ENCODE measurements at places on chromosomes 5 and 9.
A peak's percentile ranks its signal among the peaks of the same experiment; 100 is the strongest.

GRCh38 chr5:158560170-158560569 lies 539.5 kb downstream of the EBF1 start:
- DNase-seq, result no peak

DNA sequence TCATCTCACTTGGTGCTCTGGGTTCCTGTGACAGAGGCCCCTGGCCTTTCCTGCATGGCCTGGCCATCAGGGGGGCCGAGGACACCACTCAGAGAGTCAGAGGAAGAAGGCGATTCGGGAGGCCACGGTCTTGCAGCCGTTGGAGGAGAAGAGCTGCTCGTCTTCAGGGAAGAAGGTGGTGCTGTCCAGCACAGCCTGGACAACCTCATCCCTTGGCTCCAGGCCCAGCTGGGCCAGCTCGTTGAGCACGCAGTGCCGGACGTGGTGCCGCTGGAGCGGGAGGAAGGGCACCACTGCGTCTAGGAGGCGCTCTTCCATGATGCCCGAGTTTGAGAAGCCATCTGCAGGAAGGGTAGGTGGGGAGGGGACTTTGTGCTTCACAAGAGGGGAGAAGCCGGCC lies 3.2 kb downstream of the TOR2A start:
- no peak for DNase-seq

- peak; percentile 50 for DNase-seq
Measured at GRCh38 chr5:126852091-126852571, 75.2 kb downstream of the LMNB1 start.

GRCh38 chr5:67170767-67171166 lies 25.8 kb downstream of the CD180 start:
- no peak for DNase-seq

GRCh38 chr9:124894741-124895170 lies 32.8 kb downstream of the ARPC5L start:
- DNase-seq, result peak; percentile 69

DNA sequence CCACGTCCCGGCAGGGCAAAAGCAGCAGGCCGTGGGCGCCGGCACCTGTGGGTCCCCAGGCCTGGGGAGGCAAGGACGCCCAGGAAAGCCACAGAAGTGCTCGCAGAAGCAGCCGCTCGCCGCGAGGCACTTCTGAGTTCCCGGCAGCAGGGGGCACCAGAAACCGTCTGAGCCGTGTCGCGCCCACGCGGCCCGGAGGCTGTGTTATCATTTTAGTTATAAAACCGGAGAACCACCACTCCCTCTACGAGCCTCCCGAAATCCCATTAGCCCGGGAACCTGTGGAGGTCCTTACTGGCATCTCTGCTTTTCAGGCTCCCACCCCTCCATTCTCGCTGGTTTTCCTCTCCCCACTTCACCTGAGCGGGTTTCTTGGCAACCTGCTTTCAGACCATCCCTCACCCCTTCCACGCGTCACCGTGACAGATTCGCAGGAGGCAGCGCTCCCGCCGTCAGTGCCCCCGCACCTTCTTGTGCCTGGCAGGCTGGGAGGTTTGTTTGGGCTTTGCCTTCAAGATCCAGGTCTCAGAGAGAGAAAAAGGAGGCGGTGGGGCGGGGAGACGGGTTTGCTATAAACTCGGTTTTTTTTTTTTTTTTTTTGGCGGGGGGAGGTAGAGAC lies 2.3 kb downstream of the GDNF start:
- peak; percentile 75 for DNase-seq

DNA sequence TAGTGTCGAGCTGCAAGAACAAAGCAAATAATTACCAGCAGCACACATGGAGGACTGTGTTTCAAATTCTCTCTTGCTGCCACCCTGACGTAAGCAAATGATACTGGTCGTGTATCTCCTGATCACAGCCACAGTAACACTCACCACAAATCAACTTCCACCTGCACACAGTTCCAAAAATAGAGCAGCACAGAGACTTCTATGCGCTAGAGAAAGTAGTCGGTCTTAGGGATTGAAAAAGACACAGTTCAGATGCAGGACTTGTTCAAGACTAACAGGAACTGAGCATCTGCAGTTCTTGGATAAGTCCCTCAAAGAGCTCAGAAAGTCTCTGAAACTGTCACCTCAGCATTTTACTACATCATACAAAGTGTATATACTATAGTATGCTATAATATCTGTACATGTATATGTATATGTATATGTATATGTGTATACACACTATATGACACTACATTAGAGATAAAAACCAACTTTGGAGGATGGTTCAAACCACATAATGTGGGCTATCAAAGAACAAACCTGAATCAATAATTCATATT lies 279.0 kb downstream of the GLIS3 start:
- DNase-seq, result no peak

GRCh38 chr5:31981361-31981945 lies 192.7 kb downstream of the GOLPH3 start:
- DNase-seq, result no peak

DNA sequence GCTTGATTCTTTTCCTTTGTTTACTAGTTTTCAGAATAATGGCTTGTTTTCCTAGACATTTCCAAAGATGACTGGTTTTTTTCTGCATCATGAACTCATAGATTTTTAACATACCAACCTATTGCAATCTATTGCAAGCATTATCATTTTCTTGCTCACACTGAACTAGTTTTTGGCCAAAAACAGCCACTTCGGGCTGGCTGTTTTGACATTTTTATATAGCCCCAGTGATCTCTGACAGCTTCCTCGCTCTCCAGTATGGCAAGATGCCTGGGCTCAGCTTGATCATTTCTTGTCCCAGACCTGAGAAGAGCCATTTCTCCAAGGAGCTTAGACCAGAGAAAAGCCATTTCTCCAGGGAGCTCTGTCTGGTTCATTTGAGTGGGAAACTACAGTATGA lies 94.3 kb upstream of the MAMDC2 start:
- DNase-seq, result no peak

DNA sequence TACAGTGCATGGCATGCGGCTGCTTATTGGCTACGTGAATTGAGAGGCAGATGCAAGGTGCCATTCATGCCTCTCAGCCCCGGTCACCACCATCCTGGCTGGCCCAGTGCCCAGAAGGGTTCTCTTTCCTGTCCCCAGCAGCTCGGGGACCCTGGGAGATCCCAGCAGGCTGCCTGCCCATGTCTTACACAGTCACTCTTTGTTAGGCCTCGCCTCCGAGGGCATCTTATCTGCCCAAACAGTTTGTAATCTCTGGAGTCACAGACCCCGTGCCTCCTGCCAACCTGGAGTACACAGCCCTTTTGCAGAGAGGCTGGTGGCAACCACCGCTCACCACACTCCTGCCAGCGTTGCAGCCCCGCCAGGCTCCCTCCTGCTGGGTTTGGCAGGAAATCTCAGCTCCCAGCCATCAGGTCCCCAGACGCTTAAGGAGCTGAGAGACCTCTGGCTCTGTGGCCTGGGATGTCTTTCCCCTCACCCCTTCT lies 7.0 kb upstream of the AK1 start:
- DNase-seq, result no peak

- DNase-seq, result no peak
Measured at GRCh38 chr9:92032891-92033290, 82.3 kb downstream of the SPTLC1 start.
